ENCODE measurements at places on chromosomes 13 and 19.
A peak's percentile ranks its signal among the peaks of the same experiment; 100 is the strongest.

GRCh38 chr19:16040642-16041041, 35.7 kb upstream of the TPM4 start:
- DNase-seq, result no peak

DNA sequence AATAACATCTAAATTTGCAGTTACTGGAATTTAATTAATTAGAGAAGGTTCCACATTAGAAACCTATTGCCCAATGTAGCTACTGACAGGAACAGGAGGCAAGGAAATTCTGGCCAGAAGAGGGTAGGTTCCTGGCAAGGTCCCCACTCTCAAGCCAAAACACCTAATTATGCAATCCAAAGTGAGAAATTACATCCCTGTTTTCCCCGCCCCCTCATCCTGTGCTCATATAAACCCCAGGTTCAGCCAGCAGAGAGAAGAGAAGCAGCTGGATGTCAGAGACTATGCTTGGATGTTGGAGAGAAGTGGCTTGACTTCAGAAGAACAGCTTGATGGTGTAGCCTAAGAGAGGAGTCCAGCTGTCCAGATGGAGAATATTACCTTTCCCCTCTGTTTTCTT, 951.3 kb upstream of the PRR20A start:
- DNase-seq, result no peak

- DNase-seq, result no peak
Measured at GRCh38 chr19:16726916-16727315, 7.3 kb downstream of the NWD1 start.

DNA sequence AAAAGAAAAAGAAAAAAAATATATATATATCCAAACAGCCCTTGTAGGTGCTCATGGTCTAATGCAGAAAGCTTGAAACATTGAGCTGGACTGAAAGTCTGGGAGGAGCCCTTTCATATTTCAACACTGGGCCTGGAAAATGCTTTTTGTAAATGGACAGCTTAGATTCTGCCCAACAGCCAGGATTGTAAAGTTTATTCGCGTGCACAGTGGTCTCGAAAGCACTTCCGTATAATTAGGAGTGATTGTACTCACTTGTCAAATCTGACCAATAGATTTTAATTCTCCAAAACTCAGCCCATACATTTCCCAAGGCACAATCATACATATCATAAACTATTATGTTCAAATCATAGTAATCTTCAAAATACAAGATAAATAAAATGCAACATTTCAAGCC, 260.1 kb downstream of the COL4A1 start:
- DNase-seq, result no peak

- no peak for DNase-seq
Measured at GRCh38 chr13:34425327-34425949, 516.6 kb upstream of the NBEA start.

DNA sequence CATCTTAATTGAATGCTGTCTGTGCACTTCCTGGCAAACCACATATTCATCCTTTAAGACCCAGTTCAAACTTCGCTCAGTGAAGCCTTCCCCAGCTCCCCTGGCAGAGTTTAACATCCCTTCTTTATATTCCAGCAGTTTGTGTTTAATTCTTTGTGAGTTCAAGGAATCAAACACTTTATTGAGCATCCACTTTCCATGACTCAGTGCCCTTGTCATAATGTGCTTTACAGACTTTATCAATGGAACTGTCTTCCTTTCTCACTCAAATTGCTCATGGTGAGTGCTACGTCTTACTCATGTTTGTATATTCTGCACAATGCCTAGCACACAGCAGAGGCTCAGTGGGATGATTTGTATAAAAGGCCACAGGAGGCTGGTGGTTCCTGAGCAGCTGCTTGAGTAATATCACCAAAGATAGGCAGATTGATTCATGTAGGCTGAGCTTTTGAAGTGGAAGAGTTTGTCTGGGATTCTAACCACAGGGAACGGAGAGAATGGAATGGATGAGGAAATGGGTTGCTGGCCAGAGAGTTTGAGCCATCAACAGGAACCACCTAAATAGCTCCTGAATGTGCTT, 44.2 kb downstream of the SERTM1 start:
- no peak for DNase-seq

- DNase-seq, result no peak
Measured at GRCh38 chr13:48156466-48156865, 61.6 kb upstream of the MED4 start.

DNA sequence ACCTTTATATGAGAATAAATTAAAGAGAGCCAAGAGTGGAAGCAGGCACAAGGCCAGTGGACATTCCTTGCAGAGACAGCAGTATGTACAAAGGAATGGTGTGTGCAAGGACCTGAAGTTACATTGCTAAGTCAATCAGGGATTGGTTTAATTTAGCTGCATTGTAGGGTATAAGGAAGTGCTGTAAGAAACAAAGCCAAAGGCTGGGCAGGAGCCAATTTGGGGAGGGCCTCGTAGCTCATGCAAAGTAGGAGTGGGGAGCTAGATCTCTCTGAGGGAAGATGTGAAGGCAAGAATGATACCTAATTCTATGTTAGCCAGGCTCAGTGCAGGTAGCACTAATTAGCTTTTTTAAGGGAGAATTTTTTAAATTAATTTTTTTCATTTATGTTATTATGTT, 76.7 kb downstream of the SLAIN1 start:
- DNase-seq, result no peak

DNA sequence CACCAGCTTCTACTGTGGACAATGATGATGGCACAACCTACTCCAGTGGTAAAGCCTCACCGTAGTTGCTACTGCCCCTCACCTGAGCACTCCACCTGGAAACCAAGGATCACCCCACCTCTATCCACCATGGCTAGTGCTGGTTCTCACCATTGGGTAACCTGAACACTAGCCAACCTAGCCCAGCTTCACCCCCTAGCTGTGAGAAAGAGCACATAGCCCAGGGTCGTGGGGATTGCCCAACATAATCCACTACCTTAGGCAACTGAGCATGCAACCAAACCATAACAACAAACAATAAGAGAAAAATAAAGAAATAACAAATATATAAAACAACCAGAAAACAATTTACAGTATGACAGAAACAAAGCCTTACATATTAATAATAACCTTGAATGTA, 560.1 kb downstream of the DIAPH3 start:
- no peak for DNase-seq

DNA sequence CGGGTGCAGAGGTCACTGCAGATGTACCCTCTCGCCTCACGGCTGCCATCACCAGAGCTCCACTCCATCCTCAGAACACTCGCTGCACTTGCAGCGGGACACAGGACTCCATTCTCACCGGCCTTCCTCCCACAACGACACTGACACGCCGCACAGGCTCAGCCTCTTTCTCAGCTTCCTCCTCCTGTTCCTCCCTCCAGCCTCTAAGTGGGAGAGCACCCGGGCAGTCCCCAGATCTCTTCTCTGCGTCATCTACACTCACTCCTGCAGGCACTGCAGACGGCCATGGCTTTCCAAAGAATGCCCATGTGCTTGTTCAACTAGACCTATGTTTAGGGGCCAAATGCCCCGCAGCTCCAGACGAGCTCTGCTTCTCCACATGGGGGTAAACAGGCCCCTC, 14.3 kb upstream of the FKRP start:
- DNase-seq, result no peak

GRCh38 chr13:29423050-29423449, 172.4 kb downstream of the SLC7A1 start:
- DNase-seq, result no peak

- DNase-seq, result no peak
Measured at GRCh38 chr13:97212004-97212403, 10.1 kb upstream of the MBNL2 start.

DNA sequence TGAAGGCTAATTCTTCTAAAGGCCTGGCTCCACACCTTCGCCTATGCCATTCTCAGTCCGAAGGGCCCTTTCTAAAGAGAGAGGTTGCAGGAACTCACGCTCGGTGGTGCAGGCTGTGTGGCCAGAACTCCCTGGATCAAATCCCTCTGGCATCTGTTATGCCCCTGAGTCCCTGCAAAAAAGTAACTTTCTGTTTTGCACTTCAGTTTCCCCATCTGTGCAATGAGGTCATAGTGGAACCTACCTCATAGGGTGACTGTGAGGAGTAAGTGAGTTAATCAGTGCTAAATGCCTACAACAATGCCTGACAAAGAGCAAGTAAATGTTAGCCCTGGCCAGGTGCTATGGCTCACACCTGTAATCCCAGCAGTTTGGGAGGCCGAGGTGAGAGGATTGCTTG, 7.3 kb downstream of the IGSF23 start:
- no peak for DNase-seq

- no peak for DNase-seq
Measured at GRCh38 chr13:109480011-109480955, 306.1 kb downstream of the IRS2 start.

- DNase-seq, result no peak
Measured at GRCh38 chr19:44512326-44513298, 12.3 kb upstream of the ZNF180 start.

- DNase-seq, result no peak
Measured at GRCh38 chr19:17060802-17061201, 14.4 kb downstream of the HAUS8 start.

DNA sequence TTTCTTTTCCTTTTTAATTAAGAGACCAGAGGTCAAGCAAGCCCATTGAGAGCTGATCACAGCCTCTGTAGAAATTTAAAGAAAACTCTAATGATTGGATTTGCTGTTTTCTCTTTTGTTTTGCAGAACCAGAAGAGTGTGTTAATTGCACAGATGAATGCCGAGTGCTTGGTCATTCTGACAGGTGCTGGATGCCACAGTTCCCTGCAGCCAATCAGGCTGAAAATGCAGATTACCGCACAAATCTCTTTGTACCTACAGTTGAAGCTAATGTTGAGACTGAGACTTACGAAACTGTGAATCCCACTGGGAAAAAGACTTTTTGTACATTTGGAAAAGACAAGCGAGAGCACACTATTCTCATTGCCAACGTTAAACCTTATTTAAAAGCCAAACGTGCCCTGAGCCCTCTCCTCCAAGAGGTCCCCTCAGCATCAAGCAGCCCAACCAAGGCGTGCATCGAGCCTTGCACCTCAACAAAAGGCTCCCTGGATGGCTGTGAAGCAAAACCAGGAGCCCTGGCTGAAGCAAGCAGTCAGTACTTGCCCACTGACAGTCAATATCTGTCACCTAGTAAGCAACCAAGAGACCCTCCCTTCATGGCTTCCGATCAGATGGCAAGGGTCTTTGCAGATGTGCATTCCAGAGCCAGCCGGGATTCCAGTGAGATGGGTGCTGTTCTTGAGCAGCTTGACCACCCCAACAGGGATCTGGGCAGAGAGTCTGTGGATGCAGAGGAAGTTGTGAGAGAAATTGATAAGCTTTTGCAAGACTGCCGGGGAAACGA, 93.1 kb downstream of the PCDH17 start:
- no peak for DNase-seq

DNA sequence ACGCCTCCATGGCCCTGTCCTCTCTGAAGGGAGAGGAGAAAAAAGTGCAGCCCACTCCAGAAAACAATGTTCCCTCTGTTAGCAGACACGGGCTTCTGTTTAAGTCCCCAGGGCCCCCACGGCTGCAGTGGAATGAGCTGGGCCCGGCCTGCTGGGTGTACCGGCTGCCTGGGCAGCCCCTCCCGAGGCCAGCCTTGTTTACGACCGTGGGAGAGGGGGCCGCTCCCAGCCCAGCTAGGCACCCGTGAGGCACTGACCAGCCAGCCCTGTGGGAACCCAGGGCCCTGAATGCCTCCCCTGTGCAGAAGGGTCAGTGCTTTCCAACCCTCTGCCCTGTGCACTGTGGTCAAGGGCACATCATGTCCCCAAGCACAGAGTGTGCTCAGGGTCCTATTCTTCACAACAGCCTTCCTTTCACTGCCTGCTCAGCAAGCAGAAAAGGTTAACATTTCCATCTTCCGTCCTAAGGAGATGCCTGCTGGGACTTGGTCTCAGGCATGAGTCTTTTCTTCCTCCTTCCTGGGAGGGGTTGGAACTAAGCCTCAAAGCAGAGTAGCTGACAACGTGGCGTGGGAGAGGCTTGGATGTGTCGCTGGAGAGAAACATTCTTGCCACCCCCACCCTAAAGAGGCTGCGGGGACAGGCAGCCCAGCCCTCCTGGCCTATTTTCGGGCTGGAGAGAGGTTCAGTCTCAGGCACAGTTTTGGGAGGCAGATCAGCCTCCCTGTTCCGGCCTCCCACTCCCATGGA, 90.1 kb downstream of the RGCC start:
- DNase-seq, result no peak

GRCh38 chr13:101272886-101273285, 143.4 kb downstream of the NALCN start:
- no peak for DNase-seq

GRCh38 chr13:34401696-34402095, 540.4 kb upstream of the NBEA start:
- DNase-seq, result no peak

- no peak for DNase-seq
Measured at GRCh38 chr19:42132030-42132628, at the start of gene POU2F2. Gene POU2F2 (minus strand): TSS chr19:42132446. CDS start chr19:42132411, 35 bp downstream.

DNA sequence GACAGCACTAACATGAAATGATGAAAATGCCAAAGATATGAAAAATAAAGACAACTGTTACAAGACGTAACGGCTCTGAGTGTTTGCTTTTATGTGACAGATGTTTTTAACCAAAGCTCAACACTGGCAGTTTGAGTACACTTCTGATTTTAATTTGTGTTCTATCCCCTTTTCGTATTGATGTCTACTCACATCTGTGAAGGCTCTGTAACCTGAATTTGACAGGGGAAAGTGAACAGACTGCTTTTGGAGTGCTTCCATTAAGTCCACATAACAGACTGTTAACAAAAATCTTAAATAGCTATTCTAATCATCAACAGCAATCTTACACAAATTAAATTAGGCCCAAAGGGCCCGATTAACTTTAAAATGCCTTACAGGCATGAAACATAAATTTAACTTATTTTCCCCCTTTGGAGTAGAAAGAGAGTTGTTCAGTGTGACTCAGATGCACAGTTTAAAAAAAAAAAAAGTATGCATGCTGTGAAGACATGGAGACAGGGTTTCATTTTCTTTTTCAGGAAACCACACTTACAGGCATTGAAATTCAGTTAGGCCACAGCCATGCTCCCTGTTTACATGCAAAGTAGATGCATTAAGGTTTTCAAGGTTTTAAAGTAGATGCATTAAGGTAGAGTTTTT, 16.3 kb upstream of the RNASEH2B start:
- no peak for DNase-seq

DNA sequence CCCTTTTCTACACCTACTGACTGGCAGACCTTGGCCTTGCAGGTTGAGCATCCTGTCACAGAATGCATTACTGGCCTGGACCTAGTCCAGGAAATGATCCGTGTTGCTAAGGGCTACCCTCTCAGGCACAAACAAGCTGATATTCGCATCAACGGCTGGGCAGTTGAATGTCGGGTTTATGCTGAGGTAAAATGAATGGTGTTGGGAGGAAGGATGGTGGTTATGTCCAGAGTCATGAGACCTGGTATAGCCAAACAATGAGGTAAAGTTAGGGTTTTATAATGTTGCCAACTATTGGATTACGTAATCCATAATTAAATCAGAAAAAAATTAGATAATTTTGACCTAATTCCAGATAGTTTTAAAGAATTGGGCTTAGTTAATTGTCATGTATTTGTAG, 212.5 kb downstream of the PCCA start:
- no peak for DNase-seq

DNA sequence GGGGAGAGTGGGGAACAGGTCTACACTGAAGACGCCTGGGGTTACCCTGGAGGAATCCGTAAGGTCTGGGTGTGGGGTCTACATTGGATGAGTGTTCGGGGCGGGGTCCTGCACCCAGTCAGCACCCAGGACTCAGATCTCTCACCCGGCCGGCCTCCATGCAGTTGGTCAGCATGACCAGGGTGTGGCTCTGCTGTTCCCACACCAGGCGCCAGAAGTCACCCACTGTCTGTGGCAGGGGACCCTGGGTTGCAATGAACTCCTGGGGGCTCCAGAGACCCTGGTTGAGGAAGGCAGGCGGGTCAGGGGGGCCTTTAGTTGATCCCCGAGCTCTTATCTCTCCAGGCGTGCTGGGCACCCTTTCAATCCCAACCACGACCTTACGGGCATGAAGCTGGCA, 6.0 kb upstream of the SYT5 start:
- peak; percentile 92 for DNase-seq

Data from chondrocyte (in vitro differentiated cells).